ENCODE measurements at places on chromosomes 5 and 9. TPM values are rescaled to one million over a fixed set of nuclear protein-coding genes. Genes with fewer than 3 reads are reported as not detected.

The MPDZ gene
- total RNA-seq: 48.6 TPM

The SLC27A4 gene
- total RNA-seq: 18.6 TPM

The PCDHB9 gene
- total RNA-seq: 0.44 TPM

The LMX1B gene
- total RNA-seq: not detected

The ABO gene
- total RNA-seq: not detected

The MCCC2 gene
- total RNA-seq: 20.1 TPM

The GDF9 gene
- 0.13 TPM for total RNA-seq

The ARL14EPL gene
- total RNA-seq: not detected

The SHOC1 gene
- total RNA-seq: not detected

The PRELID1 gene
- total RNA-seq: 120 TPM

The PROB1 gene
- total RNA-seq: 0.40 TPM

The NUTM2G gene
- total RNA-seq: not detected

The GABRA1 gene
- under 0.01 TPM for total RNA-seq

The C6 gene
- not detected for total RNA-seq

The TMEM215 gene
- total RNA-seq: not detected

The SPATA31A3 gene
- not detected for total RNA-seq

The SLC6A18 gene
- total RNA-seq: not detected

The RGS7BP gene
- total RNA-seq: 1.7 TPM

The KCNV2 gene
- total RNA-seq: not detected

The LRRC70 gene
- total RNA-seq: 1.3 TPM

The BAAT gene
- not detected for total RNA-seq

Data from aortic smooth muscle cell (primary cell).